Activated T-helper 2 cell treated with anti-CD3 and anti-CD28 coated beads, Interferon-gamma antibody, Interleukin-2, Interleukin-4, amounts not matched to agents 10 μg/mL and 5 μg/mL and 100 μg/mL, durations not matched to agents 14 hours and 24 hours and 36 hours (primary cell): ENCODE measurements at places on chromosomes 1 and 21.
A peak's percentile ranks its signal among the peaks of the same experiment; 100 is the strongest.

GRCh38 chr1:180614730-180615129, 17.1 kb upstream of the XPR1 start:
- DNase-seq, result no peak

DNA sequence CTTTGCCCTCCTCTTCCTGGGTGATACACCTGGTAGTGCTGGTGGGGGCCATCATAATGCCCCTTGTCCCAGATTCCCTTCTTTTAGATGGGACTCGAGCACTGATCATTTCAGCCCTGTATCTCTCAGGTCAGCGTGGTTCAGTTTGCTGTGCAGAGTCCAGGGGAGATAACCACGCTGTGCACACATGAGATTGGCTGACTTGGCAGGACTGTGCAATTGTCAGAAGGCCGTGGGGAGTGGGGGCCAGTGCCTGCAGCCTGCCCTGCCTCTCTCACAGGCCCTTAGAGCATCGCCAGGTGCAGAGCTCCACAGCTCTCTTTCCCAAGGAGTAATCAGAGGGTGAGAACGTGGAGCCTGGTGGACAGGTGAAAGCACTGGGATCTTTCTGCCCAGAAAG, 15.2 kb downstream of the EPHX1 start:
- no peak for DNase-seq

DNA sequence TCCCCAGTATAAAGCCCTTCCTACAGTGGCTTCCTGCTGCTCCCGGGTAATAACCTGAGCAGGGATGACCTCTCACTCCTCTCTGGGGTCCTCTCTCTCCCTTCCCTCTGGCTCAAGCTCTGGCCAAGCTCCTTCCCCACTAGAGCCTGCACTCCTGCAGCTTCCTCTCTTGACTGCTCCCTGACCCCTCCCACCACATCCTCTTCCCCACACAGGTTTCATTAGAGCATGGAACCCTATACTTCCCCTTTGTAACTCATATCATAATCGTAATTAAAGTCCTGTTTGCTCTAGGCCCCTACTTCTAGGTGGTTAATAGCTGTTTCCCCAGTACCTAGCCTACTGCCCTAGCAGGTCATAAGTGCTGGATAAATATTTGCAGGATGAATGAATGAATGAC, 146.2 kb downstream of the C1orf21 start:
- no peak for DNase-seq

DNA sequence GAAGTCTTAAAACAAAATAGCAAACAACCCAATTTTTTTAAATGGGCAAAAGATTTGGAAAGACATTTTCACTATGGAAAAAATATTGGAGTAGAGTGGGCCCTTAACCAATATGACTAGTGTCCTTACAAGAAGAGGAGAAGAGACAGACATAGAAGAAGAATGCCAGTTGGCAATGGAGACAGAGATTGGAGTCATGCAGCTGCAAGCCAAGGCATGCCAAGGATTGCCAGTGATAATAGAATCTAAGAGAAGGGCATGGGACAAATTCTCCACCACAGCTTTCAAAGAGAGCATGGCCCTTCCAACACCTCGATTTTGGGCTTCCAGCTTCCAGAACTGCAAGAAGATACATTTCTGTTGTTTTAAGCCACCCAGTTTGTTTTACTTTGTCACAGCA, 92.7 kb downstream of the RGS2 start:
- DNase-seq, result no peak

DNA sequence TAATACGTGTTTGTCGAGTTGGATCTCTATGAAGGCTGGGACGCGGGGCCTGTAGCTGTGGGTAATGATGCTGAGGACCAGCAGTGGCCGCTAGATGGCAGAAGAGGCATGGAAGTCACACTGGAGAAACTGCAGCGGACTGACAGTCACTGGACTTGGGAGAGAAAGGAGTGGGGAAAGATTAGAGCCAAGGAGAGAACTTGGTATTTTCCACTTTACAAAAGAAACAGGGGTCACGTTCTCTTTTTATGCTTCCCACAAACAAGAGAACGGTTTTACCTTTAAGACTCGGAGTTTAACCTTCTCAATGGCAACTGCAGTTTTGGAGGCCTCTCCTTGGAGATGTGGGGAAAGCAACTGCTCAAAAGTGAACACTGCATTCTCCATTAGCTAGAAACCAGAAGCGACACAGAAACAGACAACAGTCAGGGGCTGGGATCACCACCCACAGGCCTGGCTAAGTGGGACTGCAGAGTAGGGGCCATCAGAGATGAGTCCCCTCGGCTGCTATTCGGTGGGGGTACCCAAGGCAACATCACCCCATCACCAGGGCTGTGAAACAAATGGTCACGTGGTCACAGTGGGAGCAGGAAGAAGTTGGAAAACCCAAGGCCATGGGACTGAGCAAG, 51.1 kb upstream of the EDEM3 start:
- peak; percentile 64 for DNase-seq

- DNase-seq, result no peak
Measured at GRCh38 chr1:41950820-41951219, 32.1 kb upstream of the HIVEP3 start.

DNA sequence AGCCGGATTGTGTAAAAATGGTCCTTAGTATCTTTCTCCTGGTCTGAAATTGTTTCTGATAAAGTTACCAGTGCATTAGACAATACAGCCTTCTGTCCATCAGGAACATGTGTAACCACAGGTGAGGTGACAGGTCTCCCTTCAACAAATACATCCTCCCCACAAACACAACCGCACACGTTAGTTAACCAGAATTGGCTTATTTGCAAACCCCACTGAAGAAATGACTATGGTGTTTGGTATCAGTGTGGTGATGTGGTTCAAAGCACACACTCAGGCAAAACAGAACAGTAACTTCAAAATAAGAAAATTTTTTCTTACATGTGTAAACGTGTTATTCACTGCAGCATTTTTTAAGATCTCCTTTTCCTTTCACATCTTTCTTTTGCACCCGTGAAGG, 517.2 kb upstream of the NR5A2 start:
- no peak for DNase-seq
